AG09309 (cell line): ENCODE measurements at places on chromosomes 4 and X.
A peak's percentile ranks its signal among the peaks of the same experiment; 100 is the strongest.

GRCh38 chrX:45006002-45006800 lies 133.2 kb downstream of the KDM6A start:
- no peak for DNase-seq

- peak; percentile 34 for DNase-seq
These were observed 65.8 kb downstream of the RASGEF1B start for GRCh38 chr4:81405900-81406401.

DNA sequence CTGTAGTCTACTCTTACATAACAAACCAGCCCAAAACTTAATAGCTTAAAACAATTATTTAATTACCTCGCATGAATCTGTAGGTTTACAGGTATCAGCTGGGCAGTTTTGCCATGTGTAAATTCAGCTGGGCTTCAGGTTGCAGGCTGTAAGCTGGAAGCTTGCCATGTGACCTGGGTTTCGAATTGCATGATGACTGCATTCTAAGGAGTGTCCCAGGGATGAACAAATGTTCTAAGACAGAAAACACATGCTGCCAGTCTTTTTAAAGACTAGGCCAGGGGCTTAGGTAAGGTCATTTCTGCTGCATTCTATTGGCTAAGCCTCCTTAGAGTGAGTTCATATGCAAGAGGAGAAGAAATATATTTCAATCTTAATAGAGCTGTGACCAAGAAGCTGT lies 44.8 kb downstream of the GRIA2 start:
- DNase-seq: no peak

DNA sequence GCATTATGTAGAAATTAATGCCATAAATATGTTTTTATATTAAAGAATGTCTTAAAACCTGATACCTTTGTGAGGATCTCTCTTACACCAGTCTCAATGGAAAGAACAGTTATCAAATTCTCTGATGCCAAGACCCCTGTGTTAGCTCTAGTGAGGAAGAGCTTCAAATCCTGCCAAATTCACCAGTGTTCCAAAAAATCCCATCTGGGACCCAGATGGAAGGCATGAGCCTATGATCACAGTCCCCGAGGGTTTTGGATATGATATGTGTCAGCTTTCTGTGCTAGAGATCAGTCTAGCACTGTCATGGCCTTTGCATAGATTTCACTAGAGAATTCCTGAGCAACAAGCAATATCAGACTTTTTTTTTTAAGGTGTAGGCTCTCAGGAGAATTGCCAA lies 412.1 kb downstream of the UBE2NL start:
- DNase-seq: no peak

DNA sequence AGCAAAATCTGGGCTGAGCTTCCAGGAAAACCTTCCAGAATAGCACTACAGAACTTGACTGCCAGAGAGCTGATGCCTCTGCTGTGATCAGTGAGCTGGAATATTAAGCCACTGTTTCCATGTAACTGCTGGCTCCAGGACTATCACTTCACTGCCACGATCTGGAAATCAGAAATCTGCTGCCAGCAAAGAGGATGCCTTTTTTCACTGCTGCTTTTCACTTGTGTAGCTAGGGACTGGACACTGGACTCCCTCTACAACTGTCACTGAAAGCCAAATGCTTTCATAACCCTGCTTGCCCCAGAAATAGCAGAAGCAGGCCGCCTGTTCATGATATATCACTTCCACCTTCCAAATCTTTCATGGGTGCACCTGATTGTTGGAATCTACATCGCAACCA lies 9.4 kb upstream of the AP1S2 start:
- no peak for DNase-seq

GRCh38 chr4:151652841-151653547 lies 107.8 kb downstream of the GATB start:
- DNase-seq: peak; percentile 87

GRCh38 chrX:49103637-49104036 lies 19.9 kb downstream of the GPKOW start:
- DNase-seq: no peak

GRCh38 chr4:1604706-1605205 lies 79.4 kb downstream of the FAM53A start:
- DNase-seq: no peak

DNA sequence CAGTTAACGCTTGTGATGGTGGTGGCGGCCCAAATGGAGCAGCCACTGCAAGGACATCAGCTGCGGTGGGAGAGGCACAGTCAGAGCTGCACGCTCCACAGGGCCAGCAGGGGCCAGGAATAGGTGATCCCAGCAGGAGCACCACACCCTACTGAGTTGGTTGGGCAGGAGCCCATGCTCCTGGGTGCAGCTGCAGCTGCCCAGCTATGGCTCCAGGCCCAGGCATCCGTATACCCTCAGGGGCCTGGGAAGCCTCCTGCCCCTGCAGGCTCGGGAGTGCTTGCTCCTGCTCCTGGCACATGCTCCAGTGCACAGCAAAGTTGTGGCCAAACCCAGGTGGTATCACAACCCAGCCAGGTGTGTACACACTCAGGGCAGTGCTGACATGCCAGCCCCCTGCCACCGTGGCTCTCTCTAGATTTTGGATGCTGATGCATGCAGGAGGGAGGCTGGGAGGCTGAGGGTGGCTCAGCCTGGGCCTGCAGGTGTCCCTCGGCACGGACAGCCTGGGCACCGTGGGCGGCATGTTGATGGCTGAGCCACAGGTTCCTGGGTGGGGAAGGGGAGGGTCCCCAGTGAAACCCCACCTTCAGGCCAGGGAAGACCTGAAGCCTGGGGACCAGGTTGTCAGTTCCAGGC lies 150.2 kb downstream of the CXXC4 start:
- no peak for DNase-seq

- no peak for DNase-seq
These were observed 543.7 kb downstream of the ARAP2 start for GRCh38 chr4:35700663-35701062.

DNA sequence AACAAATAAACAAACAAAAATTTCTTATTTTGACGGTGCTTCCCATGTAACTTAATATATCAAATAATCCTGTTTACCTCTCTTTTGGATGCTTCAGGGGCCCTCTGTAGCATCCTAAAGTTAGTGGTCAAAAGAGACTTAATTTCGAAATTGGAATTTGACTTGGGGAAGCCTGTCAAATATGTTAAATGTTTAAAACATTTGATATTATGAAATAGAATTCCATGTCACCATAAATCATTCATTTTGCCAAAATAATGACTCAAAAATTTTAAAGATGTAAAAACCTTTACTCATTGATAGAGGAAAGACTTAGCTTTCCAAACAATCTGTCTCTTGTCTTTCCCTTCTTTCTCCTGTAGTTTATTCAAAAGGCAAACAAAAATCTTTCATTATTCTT lies 20.6 kb upstream of the TEX13A start:
- DNase-seq: no peak

DNA sequence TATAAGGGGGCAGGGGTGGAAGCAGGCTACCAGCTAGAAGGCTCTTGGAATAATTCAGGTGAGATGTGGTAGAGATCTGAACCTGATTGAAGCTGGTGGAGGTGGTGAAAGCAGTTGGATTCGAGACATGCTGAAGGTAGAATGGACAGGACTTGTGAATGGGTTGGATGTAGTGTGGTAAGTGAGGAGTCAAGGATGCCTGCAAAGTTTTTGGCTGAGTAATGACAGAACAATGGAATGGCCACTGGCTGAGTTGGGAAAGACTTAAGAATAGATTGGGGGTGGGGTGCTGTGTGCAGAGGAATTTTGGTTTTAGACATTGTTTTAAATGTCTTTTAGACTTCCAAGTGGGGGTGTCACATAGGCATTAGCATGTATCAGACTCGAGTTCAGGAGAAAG lies 33.5 kb downstream of the HPF1 start:
- DNase-seq: no peak

DNA sequence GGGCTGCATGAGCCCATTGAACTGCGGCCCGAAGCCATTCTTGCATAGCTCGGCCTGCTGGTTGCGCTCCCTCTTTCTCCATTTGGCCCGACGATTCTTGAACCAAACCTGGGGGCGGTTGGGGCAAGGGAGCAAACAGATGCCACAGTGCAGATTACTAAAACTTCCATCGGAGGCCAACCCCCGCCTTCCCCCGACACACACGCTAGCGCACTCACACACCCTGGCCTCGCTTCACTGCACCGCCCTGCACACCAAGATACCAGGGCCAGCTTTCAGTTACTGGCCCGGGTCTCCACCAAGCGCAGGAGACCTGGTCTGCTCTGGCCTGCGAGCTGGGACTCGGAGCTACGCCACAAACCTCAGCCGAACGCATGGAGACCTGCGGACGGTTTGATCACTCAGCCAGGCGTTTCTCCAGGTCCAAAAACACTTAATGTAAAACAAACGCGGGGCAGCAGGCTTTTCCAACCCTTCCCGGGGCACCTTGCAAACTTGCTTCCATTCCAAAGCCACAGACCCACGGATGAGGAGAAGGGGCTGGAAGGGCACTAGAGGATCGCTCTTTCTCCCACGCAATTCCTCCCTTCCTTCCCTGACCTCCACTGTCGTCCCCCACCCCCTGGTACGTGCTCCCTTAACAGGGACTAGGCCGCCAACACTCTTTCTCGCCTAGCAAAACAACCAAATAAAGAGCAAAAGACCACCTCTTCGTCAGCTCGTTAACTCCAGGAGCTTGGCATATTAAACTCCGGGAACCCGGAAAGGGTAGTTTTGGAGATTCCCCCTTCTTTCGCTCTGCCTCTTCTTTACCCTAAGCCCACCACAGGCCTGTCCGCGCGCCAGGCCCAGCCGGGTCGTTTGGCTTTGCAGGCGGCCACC lies 4.1 kb downstream of the PITX2 start:
- no peak for DNase-seq

DNA sequence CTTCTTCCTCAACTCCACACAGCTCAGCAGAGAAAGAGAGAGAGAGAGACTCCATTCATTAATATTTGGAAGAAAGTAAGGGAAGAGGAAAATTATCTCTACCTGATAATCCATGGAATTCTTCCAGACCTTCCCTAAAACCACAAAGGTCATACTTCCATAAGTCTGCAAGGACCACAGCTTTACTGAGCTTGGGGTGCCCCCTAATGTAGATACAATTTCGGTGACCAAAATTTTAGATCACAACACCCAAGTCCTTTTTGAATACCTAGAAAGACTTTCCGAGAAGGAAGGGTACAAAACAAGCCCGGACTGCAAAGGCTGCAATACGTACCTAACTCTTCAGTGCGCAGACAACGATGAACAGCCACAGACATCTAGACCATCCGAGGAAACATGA lies 523.9 kb downstream of the GLUD2 start:
- no peak for DNase-seq

DNA sequence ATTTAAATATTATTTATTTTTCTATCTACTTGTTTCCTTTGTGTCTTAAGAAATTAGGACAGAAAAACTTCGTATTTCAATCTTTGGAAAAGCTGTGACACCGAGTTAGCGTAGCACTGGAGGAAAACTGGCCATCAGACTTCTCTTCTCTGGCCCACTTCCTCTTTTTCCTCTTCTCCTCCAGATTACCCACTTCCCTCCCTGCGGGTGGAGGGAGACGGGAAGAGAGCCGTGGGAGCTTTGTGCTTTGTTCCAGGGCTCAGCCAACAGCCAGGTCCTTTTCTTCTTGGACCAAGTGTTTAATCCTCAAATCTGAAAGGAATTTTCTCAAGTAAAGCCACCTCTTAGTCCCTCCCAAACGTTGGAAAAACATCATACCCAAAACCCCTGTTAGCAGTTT lies 29.7 kb downstream of the OFD1 start:
- no peak for DNase-seq

DNA sequence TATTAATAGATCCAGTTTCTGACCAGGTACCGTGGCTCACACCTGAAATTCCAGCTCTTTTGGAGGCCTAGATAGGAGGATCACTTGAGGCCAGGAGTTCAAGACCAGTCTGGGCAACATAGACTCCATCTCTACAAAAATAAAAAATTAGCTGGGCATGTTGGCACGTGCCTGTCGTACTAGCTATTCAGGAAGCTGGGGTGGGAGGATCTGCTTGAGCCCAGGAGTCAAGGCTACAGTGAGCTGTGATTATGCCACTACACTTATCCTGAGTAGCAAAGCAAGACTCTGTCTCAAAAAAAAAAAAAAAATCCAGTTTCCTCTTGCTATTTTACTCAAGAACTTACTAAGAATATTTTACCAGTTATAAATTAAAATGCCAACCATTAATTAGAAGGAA lies 91.7 kb downstream of the SLC10A6 start:
- DNase-seq: no peak

GRCh38 chr4:25021216-25021615 lies 9.5 kb downstream of the LGI2 start:
- DNase-seq: no peak

- DNase-seq: no peak
These were observed 11.2 kb upstream of the AMOT start for GRCh38 chrX:112851806-112852205.

DNA sequence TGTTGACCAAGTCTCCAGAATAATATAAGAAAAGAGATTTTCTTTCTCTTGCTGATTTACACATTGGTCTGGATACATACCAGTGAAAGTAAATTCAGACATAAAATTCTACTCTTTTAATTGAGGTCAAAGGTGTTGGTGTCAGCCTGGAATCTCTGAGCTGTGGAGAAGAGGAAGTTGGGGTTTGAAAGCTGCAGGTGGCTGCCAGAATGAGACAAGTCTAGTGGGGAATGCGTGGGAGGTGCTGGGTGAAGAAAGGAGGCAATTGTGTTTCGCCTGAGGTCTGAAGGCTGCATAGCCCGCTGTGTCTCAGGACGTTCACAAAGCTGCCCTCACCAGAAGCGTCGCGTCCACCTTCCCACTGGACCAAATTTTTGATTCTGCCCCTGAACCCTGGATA lies 31.2 kb downstream of the PHEX start:
- no peak for DNase-seq

GRCh38 chr4:165384598-165384997 lies 5.8 kb downstream of the CPE start:
- no peak for DNase-seq

DNA sequence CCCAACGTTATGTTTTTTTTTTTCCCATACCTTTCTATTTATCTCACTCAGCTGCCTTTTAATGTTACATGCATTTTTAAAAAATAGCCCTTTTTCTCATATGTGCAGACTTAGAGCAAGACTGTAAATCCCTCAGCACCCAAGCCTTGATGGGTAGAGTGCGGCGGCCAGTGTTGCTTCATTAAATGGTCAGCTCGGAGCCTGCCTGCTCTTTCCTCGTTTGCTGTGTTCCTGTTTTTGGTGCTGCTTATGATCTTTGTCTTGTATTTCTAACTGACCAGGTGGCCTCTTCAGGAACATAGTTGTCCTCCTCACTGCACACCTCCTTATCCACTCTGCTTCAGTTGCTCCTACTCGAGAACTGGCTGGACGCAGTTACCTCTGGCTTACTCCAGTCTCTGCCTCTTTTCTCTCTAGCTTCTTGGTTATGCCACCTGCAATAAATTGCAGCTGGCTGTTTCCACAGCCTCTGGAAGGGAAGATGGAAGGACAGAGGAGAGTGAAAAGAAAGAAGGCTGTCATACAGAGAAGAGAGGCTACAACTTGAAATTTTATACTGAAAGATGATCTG lies 10.7 kb downstream of the RBPJ start:
- DNase-seq: no peak

- DNase-seq: no peak
These were observed 83.2 kb downstream of the FUNDC1 start for GRCh38 chrX:44459501-44459900.

GRCh38 chrX:29627833-29628232 lies 587.5 kb upstream of the MAGEB2 start:
- DNase-seq: no peak

- DNase-seq: no peak
These were observed 24.2 kb downstream of the TNIP2 start for GRCh38 chr4:2731907-2732317.

GRCh38 chr4:152010710-152011079 lies 249.9 kb upstream of the GATB start:
- DNase-seq: no peak
